Sigmoid colon (tissue), 7 donors: ENCODE measurements at places on chromosomes 16 and 17. TPM values are rescaled to one million over a fixed set of nuclear protein-coding genes. Genes with fewer than 3 reads are reported as not detected.

WNK4 gene
- not detected for total RNA-seq

TBC1D3G gene
- total RNA-seq = not detected

ARL5C gene
- total RNA-seq = not detected

SERPINF2 gene
- total RNA-seq = 4.4 TPM

CDRT15L2 gene
- total RNA-seq = not detected

DNA sequence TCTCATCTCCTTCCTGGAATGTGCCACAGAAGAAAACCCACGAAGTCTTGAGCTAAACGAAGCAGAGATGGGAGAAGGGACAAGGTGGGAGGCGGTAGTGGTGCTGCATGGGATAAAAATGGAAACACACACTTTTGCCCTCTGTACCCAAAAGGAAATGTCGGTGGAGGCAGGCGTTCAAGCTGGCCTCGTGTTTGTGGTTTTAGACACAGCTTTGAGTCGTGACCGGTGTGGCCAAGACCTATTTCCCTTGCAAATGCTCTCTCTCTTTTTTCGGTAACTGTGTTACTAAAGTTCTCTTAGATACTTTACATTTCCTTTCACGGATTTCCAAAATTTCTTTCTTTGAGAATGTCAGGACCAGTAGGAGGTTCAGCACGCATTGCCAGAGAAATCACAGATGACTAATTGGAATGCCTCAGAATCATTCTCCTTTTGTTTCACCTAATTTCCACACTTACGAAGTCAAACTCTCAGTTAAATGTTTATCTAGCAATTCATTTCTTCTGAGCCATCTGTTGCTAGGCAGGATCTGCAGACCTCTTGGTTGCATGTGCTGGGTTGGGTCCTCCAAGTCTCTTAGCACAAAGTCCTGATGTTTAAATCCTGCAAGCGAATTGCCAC is 412.3 kb downstream of the MAF start:
- DNase-seq = no peak

DNA sequence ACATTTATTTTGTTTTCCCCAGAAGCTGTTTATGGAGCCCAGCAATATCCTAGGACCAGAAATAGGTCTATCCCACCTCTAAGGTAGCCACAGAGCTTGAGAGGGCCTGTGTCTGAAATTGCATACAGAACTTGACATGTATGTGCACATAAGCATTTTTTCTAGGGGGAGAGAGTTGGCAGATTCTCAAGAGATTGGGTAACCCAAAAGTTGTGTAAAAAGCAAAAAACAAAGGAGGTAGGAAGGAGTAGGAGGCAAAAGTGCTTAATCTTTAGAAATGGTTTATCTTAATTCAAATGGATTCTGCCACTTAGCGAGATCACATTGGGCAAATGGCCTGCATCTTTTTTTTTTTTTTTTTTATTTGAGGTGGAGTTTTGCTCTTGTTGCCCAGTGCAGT is 3.5 kb downstream of the PLK1 start:
- DNase-seq = no peak

GRCh38 chr16:10031473-10031872 is 150.8 kb downstream of the GRIN2A start:
- DNase-seq = no peak

DNA sequence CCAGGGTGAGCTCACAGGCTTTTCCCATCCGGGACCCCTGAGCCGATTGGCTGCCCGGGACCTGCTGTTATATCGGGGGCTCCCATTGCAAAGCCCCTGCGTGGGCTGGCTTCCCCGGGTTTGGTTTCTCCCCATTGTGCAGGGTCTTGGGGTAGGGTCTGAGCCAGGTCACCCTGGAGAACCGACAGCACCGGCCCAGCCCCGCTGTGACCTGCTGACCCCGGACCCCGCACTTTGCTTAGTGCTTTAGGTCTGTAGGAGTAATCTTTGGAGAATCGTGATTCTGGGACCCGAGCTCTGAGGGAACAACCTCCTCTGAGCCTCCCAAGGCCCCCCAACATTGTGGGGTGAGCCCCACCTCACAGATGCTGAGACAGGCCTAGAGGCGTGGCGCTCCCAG is 62.9 kb downstream of the JPH3 start:
- no peak for DNase-seq

DNA sequence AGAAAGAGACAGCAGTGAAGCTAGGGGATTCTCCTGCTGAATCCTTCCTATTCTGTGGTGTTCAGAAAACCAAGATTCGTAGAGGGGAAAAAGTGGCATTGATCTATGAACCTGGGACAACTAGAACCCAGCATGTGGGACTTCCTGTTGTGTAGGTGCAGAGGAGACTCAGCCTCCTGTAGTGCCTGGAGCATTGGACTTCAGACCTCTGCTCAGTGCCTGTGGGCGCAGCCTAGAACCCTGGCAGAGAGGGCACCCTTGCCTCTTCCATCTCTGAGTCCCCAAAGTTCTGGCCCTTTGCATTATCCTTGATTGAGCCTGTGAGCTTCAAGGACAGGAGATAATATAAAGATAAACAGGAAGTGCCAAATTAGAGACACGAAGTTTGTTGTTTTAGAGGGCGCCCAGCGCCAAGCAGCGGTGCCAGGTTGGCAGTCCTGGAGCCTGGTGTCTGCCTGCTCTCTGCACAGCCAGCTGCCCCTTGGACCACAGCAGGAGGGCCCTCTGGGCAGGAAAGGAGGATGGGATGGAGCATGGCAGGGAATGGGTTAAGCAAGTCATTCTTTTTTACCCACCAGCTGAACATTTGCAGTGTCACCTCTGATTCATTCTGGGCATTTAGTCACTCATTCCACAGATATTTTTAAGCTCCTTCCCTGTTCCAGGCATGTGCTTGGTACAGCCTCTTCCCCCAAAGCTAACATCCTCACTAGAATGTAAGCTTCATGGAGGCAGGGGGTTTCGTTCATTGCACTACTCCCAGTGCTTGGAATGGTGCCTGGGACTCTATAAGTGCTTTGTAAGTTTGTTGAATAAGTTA is 11.9 kb upstream of the SP6 start:
- DNase-seq = no peak

- DNase-seq = peak; percentile 57
Measured at GRCh38 chr17:40457369-40457768, 14.1 kb downstream of the IGFBP4 start.

- DNase-seq = no peak
Measured at GRCh38 chr17:45681706-45682105, 102.4 kb upstream of the CRHR1 start.

DNA sequence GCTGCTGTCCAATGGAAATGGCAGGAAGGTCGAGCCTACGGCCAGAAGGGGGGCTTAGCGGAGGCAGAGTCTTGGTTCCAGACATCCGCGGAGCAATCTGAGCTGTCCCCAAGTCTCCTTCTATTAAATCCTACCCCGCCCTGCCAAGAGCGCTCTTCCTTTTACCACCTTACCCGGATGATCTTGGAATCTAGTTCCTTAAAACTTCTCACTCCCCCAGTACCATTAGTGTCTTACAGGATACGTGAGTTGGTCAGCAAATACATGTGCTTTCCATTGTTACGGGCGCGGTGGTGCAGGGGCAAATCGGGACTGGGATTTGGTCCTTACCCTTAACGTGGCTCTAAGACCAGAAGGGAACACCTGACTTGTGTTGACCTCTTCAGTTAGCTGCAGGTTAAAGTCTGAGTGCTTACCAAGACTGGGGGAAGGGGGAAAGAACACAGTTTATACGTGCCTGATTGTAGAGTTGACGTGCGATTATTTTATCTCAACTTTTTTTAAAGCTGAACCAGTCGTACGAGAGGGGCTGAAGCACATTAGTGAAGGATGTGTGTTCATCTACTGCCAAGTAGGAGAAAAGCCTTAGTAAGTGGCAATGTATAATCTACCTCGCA is 495 bp downstream of the TXNDC17 start:
- no peak for DNase-seq

GRCh38 chr16:22380529-22380928 is 6.1 kb upstream of the CDR2 start:
- DNase-seq = no peak

GRCh38 chr16:68146585-68146984 is 61.4 kb downstream of the NFATC3 start:
- no peak for DNase-seq

DNA sequence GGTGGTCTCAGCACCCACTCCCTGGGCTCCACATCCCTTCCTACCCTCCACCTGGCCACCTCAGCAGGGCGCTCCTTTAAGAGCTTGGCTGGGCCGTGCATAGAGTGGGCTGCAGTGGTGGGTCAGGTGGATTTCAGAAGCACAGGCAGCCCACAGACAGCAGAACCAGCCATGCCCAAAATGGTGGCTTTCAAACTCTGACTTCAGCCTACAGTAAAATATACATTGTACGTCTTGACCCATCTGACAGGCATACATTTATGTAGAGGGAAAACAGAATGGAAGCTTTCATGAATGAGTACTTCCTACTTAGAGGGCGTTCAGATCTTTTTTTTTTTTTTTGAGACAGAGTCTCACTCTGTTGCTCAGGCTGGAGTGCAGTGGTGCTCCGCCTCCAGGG is 26.0 kb upstream of the LASP1NB start:
- DNase-seq = no peak

- DNase-seq = peak; percentile 82
Measured at GRCh38 chr16:1188432-1189189, 35.7 kb downstream of the CACNA1H start.

- DNase-seq = no peak
Measured at GRCh38 chr16:17970816-17971331, 365.7 kb downstream of the NPIPA8 start.

DNA sequence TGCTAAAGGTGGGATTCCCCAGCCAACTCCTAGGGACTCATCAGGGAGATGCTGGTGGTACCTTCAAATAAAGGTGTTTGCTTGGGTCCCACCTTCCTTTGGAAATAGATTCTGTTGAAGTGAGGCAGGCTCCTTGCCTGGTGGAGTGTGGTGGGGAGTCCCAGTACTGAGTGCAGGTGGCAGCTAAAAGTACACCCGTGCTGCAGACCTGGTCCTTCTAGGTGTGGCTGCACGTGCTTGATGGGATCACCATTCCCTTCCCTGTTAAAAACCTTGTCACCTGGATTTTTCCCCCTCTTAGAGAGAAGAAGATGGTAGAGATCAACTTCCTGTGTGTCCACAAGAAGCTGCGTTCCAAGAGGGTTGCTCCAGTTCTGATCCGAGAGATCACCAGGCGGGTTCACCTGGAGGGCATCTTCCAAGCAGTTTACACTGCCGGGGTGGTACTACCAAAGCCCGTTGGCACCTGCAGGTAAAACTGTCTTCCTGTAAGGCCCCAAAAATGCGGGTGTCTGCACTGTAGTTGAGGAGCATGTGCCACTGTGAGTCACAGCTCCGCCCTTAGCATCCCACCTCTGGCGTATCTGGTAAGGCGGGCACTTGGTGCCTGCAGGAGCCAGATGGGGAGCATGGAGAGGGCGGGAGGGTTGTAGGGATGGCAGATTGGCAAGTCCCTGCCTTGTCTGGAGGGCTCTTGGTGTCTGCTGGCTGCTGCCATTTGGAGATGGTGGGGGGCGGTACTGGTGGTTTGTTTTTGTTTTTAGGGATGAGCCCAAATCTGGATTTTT is 34.0 kb downstream of the PLCD3 start:
- no peak for DNase-seq
